ENCODE measurements at places on chromosomes 2 and 18.

DNA sequence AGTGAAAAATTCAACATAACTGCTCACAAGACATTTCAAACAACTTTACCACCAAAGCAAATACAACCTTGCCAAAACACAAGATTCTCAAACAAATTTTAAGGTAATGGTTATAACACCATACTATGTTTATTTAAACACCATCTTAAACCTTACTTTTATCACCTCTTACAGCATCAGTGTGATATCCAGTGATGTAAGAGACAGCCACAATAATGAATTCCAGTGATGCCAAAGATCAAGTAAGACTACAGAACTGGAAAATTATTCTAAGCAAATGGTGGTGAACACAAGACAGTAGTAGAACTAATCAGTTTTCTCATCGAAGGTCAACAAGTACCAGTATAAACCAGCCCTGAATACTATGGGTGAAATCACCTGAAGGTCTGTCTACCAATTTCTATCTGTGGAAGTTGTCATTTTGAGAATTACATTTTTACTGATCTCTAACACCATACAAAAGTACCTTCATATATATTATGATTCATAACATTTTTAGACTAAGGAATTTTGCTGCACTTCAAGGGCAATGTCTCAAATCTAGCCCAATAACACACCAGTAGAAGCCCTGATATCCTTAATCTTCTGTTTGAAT, 146.2 kb downstream of the RBMS1 start:
- DNase-seq = no peak

GRCh38 chr2:106175086-106175850, 18.8 kb downstream of the UXS1 start:
- no peak for DNase-seq

DNA sequence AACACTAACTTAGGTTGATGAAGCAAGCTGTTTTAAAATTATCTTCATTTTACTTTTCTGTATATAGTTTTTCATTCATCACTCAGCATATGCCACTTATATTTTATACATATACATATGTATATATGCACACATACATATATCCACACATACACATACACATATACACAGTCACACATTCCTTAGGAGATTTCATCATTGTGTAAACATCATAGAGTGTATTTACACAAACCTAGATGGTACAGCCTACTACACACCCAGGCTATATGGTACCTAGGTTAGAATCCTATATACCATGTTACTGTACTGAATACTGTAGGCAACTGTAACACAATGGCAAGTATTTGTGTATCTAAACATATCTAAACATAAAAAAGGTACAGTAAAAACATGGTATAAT, 295.5 kb upstream of the LYPD1 start:
- DNase-seq = no peak

DNA sequence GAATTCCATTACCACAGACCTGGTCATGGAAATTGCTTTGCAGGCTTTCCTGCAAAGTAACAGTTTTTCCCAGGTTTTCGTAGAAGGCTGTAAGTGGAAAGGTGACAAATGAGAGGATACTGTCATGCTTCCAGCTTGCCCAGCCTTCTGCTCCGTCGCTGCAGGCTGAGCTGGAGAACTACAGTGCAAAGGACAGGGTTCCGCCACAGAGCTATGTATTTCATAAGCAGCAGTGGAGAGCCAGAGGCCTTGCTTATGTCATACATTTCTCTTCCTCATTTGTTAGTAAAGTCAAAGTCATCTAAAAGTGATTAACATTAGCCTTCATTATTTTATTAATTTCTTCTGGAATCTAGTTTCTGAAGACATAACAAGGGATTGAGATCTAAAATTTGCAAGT, 72.9 kb upstream of the RBM44 start:
- no peak for DNase-seq

DNA sequence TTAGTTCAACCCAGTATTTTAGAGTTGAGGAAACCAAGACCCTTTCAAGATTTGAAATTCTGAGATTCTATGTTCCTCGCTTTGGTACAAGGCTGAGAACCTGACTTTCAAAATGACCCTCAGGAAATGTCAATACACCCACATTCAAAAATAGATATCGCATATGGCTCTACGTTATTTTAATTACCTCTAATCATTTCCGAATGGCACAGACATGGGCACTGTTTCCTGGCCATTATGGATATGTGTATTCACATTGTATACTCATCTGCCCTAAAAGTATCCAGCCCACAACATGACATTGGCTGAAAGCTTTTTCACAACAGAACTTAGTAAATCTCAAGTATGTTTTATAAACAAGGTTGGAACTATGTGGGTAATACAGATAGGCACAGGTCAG, 6.7 kb downstream of the KLF7 start:
- no peak for DNase-seq

DNA sequence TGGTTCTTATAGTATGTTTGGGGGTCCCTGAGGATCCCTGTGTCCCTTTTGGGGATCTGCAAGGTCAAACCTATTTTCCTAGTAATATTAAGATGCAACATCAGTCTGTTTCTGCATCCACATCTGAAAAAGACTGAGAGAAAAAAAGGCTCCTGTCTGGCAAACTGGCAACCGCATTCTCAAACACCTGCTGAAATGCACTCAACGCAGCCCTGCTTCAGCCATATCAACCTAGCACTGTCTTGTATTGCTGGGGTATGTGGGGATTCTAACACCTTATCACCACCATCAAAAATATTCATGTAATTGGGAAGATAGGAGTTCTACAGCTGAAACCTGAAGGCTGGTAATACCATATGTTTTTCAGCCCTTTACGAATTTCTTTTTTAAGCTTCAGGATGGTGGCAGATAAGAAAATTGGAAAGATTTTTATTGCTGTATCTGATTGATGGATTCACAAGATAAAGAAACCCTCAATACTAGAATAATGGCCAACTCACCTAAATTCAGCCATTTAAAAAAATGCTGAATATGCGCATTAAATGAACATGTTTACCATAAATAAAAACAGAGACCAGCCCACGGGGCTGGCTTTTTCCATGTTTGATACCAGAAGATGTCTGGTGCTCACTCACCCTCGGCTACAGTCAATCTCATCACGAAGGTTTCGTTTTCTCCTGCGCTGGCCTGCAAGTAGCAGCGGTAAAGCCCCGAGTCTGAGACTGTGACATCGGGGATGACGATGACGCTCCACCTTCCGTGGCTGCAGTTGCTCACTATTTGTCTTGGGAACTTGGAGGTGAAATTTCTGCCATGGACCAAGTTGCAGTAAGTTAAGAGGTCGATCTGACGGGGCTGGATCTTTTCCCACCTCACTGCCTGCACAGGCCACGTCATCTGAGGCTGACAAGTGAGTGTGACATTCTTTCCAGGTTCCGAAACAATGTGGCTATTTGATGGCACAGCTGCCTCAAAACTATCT, 52.3 kb downstream of the CD226 start:
- DNase-seq = no peak

GRCh38 chr2:222000326-222000725, 298.5 kb downstream of the PAX3 start:
- no peak for DNase-seq

DNA sequence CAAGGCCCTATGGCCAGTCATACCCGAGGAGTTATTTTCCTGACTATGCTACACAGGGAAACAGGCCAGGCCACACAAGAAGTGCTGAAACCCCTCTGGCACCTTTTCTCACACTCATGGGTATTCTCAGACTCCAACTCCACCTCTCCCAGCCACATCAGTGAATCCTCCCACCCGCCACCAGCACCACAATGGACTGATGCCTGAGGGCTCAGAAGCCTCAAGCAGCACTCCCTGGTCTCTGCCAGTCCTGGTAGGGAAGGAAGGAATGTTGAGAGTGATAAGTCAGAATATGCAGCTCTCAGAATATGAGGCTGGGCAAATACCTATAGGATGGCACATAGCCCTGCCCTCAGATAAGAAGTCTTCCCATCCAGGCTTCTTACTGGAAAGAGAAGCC, 391.1 kb downstream of the ALK start:
- no peak for DNase-seq

DNA sequence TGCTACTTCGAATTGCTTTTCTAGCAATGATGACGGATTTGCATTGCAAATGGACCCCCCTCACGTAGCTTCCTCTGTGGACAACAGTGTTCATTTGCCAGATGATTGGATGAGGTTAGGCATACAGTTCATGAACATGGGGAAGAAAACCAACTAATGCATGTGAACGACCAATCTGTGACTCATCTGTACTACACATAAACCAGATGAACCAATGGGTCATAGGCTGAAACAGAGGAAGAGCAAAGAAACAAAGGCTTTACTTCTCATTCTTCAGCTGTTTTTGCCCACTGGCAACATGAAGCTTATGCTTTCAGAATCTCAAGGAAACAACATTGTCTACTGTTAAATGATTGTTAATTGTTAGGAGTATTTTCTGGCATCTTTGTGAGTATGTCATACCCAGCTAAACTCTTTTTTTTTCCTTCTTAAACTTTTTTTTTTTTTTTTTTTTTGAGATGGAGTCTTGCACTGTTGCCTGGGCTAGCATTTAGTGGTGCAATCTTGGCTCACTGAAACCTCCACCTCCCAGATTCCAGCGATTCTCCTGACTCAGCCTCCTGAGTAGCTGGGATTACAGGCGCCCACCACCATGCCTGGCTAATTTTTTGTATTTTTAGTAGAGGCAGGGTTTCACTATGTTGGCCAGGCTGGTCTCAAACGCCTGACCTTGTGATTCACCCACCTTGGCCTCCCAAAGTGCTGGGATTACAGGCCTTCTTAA, 35.5 kb downstream of the EFEMP1 start:
- DNase-seq = no peak

DNA sequence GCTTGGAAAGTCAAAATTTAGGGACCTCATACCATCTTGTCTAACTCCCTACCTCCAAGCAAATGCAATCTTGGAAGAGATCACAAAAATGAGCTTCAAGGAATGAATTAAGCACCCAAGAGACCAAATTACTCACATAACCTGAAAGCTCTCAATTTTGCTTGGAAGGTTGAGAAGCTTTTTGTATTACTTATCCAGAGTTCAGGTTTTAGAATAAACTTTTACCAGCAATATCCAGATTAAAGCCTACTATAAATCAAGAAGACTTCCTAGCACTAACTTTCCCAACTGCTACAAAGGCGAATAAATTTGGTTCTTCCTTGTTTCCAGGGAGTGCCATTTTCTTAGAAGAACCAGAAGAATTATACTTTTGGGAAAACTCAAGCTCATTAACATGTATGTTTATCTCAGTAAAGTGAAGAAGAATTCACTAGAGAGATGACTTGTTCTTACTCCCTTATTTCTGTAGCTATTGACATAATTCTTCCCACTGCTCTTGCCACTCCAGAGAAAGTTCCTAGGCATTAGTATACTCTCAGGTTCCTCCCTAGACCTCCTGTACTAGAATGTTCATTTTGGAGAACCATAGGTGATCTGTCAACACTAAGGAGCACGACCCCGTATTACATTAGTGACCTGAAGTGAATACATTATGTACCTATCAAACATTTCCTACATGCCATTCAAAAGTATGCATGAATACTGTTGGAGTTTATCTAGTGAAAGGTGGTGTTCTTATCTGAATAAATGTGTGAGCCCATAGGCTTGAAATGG, 18.0 kb upstream of the STPG4 start:
- no peak for DNase-seq

DNA sequence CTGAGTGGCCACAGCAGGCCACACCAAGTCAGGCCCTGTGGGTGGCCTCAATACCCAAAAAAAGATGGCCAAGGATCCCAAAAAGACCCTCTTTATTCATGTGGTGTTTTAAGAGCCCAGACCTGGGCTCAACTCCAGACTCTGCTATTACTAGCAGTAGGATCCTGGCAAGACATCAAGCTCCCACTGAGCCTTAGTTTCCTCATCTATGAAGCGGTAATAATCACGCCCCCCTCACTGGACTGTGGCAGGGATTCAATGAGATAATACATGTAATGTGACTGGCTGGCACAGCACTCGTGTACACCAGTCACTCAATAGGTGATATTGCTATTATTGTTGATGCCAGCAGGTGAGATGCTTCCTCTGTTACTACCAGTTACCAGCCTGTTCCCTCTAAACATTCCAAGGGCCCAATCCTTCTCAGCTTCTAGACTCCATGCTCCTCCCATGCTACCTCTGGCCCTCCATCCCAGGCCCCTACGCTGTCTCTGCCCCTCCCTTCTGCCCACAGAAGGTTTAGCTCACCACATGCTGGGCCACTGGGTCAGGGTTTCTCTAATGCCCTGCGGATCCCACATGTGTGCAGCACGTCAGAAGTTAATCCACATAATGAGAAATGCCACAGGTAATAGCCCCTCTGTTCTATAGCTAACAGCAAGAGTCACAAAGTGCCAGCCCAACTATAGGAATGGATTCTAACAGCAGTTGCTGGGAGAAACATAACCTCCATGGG, 51.2 kb downstream of the SLC4A5 start:
- DNase-seq = no peak

- DNase-seq = no peak
These were observed 179.6 kb downstream of the SATB2 start for GRCh38 chr2:199278099-199278498.

GRCh38 chr18:3816610-3817363, 366.8 kb downstream of the TGIF1 start:
- no peak for DNase-seq

DNA sequence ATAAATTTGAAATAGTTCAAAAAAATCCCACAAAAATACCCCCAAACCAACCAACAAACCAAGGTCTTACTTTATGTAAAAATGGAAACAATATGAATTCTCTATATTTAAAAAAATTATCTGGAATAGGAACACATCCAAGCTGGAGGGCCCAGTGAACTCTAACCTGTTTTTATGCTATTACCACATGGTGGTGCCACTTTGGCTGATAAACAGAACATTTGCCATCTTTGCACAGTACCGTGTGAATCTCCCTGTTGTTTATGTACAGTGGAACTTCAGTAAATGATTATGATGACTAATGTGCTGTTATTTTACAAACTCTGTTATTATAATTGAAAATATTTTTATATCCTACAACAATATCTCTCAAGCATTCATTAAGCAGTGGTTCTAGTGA, 145.3 kb upstream of the SMAD7 start:
- DNase-seq = no peak

DNA sequence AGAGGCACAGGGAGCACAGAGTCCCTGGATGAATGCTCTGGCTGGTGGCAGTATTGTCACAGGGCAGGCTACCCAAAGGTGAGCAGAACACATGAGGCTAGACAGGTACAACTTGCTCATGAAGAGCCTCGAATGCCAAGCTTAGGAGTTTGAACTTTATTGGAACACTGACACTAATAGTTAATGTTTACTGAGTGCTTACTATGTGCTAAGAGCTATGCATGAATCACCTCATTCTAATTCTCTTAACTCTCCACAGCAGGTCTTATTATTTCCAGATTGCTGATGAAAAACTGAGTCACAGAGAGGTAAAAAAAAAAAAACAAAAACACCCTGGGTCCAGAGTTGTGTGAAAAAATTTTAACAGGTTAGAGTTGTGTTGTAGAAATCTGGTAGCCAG, 6.1 kb upstream of the EMX1 start:
- no peak for DNase-seq

DNA sequence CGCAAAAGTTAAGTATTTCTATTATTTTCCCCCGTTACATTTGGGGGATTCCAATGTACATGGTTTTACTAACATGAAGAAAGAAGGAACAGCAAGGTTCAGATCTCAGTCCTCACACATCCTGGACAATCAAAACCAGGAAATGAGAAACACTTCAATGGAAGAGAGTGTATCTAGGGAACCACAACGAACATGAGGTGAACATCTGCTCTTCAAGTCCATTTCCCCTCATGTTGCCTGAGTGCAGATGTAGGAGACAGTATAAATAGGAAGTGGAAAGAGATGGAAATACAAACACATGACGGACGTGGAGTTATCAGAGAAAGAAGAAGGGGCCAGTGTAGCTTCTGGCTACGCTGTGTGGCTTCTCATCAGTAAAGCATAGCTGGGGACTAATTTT, 52.6 kb downstream of the CHN1 start:
- DNase-seq = no peak
